Muscle of arm (tissue), 14 donors: ENCODE measurements at places on chromosomes 11 and 22.

DNA sequence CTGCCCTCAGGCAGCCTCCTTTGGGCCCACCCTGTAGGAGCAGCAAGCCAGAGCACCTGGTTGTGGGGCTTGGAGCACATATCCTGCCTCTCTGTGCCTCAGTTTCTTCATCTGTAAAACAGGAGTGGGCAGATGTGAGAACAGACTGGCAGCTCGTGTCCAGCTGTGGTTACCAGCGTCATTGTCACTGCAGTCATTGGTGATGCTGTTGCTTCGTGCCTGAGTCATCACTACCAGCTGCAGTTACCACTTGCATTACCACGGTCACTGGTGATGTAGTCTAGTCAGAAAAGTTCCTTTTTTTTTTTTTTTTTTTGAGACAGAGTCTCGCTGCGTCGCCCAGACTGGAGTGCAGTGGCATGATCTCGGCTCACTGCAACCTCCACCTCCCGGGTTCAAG is 20.4 kb downstream of the RSPH14 start:
- DNase-seq: no peak

- DNase-seq: no peak
Measured at GRCh38 chr11:133801356-133801755, 44.0 kb downstream of the SPATA19 start.

GRCh38 chr22:20807315-20807752 is 33.4 kb downstream of the SERPIND1 start:
- no peak for DNase-seq

DNA sequence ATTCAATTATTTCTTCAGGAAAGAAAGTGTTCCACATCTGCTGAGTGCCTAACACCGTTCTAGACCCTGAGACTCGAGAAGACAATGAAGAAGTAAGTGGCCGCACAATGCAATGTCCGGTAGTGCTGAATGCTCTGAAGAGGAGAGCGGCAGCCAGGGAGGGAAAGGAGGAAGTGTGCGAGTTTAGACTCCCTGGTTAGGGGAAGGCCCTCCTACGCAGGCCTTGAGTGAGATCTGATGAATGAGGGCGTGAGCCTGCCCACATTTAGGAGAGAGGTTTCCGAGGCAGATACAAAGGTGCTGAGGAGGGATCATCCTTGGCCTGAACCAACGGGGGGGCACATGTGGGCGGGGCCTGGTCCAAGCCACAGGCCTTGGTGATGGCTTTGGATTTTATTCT is 558.6 kb downstream of the NTM start:
- no peak for DNase-seq

GRCh38 chr11:114290503-114291235 is 5.5 kb upstream of the NNMT start:
- DNase-seq: no peak

DNA sequence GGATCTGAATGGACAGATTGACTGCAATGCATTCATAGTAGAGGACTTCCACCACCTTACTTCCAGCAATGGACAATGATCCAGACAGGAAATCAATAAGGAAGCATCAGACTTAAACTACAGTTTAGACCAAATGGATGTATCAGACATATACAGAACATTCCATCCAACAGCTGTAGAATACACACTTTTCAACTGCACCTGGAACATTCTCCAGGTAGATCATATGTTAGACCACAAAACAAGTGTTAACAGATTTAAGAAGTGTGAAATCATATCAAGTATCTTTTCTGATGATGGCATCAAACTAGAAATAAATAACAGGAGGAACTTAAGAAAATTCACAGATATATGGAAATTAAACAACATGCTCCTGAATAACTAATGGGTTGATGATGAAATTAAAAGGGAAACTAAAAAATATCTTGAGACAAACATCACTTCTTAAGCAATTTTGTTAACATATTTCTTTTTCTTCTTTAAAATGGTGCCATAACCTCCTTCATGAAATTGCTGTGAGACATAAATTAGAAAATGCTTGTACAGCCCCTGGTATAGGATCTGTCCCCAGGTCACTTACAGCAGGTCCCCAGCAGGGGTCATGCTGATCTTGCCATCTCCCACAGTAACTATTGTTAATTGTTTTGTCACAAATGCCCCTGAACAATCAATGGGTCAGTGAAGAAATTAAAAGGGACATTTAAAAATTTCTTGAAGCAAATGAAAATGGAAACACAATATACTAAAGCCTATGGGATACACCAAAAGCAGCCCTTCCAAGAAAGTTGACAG is 100.0 kb upstream of the OR4B1 start:
- DNase-seq: no peak

DNA sequence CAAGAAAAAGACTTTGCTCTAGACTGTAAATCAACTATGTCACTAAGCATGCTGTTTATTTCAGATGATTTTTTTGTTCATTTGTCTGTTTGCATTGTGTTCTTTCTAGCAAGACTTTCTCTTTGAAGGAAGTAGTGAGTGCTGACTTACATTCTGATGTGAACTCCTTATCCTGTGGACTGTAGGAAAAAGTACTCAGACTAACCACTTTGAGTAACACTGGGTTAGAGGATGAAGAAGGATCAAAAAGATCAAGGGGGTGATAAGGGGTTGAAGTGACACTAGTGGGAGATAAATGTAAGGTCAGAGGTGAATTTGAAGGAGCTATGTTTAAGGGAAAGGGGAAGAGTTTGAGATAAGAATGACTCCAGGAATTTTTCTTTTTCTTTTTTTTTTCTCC is 369.4 kb downstream of the NELL1 start:
- DNase-seq: no peak

DNA sequence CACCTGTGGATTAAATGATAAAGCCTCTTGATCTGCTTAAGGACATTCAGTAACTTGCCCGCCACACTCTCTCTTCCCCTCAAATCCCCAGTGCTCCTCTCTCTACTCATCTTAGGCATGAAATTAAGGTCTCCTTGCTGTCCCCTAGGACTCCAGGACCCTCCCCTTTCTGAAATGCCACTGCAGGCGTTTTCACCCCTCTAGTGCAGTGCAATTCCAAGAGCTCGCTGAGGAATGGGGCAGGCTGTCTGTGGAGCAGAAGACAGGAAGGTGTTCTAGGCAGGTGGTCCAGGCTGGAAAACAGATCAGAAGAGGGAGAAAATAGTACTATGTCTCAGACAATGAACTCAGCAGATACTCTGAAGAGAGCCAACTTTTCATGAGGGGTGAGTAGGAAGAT is 55.8 kb upstream of the ARHGAP42 start:
- no peak for DNase-seq

DNA sequence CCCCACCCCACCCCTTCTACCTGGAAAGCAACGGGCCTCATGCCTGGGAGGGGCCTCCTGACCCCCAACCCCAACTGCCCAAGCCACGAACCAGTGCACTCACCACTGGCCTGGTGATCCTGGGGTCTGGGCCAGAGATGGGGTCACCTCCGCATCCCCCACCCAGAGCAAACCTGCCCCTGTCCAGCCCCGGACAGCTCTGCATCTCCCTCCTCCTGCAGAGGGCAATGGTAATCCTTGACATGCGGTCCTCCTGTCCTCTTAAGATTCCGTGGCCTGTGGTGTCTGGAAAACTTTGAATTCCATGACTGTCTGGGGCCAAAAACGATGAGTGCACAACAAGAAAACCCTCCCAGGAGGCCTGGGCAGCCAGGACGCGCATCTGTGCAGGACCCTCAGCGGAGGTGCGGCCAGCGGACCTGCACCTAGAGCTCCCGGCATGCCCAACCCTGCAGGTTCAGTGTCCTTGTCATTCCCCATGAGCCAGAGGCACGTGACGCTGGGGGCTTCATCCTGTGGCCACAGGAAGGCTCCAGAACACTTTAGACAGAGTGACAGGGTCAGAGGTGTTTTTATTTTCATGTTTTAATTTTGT is 16.1 kb upstream of the PPARA start:
- DNase-seq: no peak

- DNase-seq: no peak
Measured at GRCh38 chr11:23311986-23312940, 452.0 kb upstream of the CCDC179 start.

GRCh38 chr22:31951194-31952093 is 7.1 kb downstream of the YWHAH start:
- no peak for DNase-seq

- DNase-seq: peak; percentile 22
Measured at GRCh38 chr11:103202048-103202651, 92.9 kb downstream of the DYNC2H1 start.

DNA sequence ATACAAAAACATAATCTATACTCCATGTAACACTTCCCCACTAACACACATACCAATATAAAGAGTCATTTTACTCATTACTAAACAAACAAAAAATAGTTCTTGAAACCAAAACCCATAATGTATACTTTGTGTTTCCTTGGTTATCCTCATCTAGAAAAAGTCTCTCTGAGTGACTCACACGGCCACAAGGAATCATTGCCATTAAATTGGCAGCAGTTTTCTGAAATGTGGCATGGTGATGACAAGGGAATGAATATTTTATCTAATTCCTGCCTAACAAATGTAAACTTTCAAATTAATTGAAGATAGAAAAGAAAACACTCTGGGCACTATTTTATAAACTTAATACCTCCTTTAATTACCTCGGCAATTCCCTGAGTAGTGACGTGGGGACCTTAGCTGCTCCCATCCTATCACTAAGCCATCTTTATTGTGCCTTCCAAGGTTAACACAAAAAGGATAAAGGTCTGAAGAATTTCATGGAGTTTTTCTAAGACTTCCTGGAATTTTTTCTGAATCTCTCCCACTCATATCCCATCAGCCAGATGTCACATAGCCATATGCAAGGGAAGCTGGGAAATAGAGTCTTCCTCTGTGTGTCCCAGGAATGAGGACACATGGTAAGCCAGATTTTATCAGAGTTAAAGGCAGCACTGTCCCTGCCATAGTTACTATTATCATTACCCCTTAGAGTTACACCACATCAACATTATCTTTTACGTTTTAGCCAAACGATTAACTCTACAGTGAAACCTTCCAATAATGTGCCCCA is 857.2 kb upstream of the TENM4 start:
- no peak for DNase-seq
